ENCODE measurements at places on chromosomes 13 and 19.
A peak's percentile ranks its signal among the peaks of the same experiment; 100 is the strongest.

GRCh38 chr19:39017026-39017425, 15.3 kb downstream of the FBXO27 start:
- DNase-seq: no peak

DNA sequence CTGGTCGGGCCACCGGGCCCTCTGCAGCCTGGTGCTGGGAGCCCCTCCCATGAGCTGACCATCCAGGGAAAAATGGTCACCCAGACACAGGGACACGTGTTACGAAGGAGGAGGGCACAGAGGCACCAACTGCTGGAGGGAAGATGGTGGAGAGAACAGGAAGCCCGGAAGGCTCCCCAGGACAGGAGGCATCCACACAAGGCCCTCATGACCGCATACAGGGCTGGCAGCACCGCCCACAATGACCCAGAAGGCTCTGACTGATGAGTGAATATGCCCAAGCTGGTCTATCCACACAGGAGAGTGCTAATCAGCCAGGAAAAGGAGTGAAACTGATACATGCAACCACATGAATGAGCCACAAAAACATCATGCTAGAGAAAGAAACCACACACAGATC, 14.0 kb upstream of the TMEM86B start:
- no peak for DNase-seq

DNA sequence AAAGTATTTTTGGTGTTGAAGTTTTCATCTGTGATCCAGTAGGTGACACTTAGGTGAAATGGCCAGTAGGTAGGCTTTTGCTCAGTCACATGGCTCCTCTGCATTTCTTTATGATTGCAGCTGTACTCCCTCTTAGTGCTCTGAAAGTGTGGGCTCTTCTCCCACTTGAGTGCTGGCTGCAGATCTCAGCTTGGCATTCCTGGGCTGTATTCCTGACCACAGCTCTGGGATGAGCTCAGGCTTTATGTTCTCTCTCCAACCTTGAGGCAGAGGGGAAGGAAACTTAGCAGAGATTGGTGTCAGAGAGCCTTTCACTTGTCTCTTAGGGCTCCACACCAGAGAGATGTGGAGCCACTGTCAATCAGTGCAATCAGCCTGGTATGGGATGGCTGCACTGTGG, 254.3 kb downstream of the NDFIP2 start:
- no peak for DNase-seq

DNA sequence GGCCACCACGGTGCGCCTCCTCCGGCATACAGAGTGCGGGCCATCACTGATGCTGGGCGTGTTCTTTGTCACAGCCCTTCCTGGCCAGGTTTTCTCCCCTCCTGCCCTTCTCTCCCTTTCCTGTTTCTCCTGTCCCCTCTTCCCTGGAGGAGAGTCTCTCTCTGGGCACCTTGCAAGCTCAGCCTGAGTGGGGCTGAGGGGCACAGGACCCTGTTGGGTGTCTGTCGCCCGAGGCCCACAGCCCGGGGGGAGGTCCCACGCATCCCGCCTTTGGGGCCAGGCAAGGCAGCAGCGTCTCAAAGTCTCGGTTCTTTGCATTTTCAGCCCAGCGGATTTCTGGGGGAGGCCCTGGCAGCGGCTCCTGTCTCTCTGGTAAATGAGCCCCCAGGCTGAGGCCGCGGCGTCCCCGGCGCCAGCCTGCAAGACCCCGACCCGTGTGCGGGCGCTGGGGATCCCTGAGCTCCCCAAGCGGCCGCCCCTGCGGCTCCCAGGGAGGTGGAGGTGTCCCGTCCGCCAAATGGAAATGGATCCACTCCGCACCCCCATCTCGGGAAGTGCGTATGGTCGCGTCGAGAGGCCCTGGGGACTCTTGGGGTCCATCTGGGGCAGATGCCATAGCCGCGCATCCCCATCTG, 47.2 kb downstream of the COMP start:
- DNase-seq: no peak

DNA sequence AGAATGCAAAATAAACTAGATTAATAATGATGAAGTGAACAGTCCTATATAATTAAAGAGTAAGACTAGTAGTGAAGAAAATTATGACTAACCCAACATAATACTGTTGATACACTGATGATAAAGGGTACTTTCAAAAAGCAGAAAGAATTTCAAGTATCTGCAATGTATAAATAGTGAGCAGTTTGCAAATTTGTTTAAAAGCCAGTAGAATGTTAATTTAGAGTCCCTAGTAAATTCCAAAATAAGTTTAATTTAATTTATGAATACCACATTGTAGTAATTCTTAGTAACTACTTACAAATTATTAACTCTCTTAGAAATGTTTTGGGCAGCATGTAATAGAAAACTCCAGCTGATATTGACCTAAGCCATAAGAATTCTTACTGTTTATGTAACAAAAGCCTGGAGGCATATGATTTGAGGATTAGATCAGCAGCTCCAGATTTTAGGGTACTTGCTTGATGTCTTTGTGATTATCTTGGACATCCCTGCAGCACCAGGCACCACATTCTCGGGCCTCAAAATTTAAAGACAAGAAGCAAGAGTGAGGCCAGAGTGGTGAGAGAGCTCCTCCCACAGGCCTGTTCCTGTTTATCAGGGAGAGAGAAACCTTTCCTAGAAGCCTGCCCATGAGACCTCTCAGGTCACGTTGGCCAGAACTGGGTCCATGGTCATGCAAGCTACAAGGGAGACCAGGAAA, 67.6 kb upstream of the TDRD3 start:
- DNase-seq: peak; percentile 6

- DNase-seq: no peak
Measured at GRCh38 chr13:57653229-57653989, 21.9 kb downstream of the PCDH17 start.

- no peak for DNase-seq
Measured at GRCh38 chr13:38862443-38862842, 128.2 kb downstream of the STOML3 start.
